ENCODE measurements at places on chromosomes 12 and 14.

- no peak for DNase-seq
Measured at GRCh38 chr12:116838365-116838764, 42.9 kb downstream of the HRK start.

GRCh38 chr12:124588751-124589267 is 21.4 kb upstream of the NCOR2 start:
- DNase-seq: no peak

DNA sequence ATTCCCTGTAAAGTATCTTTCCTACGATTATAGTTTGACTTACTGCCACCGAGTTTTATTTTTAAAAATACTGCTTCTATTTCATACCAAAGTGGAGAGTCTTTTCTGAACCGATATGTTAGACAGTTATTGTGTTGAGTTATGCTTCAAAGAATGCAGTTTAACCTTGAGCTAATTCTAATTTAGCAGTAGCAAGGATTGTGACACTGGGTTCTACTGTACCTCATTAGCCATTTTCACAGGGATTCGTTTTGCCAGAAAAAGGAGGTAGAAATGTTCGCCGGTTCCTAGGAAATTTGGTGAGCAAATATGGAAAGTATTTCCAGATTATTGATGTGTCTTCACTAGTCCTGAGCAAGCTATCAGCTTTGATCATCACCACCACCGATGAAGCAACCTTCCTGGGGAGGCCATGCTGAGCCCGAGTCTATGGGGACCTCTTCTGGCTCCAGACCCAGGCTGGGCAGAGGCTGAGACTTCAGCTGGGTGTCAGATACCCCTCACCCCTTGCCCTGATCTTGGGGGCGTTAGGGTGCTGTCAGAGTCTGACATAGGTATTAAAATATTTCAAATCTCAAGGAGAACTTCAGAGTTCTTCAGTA is 13.6 kb downstream of the GLRX5 start:
- no peak for DNase-seq

- no peak for DNase-seq
Measured at GRCh38 chr12:117294189-117294603, 67.2 kb downstream of the NOS1 start.

DNA sequence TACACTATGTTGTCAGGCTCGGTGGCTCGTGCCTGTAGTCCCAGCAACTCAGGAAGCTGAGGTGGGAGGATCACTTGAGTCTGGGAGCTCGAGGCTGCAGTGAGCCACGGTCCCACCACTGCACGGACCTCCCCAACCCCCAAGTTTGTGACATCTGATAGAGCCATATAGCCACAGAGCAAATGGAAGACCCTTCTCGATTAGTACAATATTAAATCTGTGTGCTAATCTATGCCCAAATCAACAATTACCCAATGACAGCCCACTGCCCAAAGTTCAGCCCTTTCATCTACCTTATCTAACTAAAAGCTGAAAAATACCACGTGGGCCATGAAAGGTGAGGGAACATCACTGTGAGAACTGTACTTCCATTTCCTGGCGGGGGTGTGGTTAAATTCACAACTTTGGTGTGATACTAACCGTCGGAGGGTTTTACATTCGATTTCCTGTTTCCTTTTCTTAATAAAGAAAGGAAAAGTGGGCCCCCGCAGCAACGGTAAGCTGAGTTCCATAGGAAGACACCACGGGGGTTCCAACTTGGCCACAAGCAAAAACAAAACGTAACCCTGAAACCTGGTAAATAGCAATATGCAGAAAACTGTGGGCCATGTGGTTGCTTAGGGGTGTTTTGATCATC is 31.2 kb upstream of the FOS start:
- no peak for DNase-seq

DNA sequence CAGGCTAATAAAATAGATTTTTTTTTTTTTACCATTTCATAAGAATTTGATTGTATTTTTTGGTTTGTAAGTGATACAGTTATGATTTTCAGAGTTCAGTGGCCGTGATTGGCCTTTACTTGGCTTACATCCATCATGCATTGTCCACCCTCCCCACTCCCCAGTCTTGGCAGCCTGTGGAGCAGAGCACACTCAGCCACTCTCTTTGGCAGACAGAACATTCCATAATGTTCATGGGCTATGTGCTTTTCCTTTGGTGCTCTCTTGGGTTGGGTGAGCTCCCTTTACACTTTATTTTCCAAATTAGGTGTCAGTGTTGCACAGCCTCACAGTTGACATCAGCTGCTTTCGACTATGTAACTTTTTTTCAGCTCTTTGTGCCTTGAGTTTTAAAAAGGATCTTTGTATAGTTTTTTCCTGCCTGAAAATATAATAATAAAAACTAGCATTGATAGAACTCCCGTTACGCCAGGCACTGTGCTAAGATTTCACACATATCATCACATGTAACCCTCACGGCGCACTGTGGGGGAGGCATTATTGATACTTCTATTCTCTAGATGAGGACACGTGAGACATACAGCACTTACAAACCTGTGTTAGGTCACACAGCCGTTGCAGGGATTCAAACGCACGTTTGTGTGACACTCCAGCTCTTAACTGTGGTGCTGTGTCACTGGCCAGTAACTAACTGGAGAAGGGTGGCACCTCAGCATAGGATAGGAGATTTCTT is 21.5 kb downstream of the SUDS3 start:
- no peak for DNase-seq

- no peak for DNase-seq
Measured at GRCh38 chr14:68621400-68622365, 171.2 kb downstream of the ZFP36L1 start.

DNA sequence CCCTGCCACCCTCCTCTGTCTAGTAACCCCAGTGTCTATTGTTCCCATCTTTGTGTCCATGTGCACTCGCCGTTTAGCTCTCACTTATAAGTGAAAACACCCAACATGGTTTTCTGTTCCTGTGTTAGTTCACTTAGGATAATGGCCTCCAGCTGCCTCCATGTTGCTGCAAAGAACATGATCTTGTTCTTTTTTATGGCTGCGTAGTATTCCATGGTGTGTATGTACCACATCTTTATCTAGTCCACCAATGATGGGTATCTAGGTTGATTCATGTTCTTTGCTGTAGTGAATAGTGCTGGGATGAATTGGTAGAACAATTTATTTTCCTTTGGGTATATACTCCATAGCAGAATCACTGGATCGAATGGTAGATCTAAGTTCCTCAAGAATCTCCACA is 51.0 kb upstream of the RFLNA start:
- no peak for DNase-seq

DNA sequence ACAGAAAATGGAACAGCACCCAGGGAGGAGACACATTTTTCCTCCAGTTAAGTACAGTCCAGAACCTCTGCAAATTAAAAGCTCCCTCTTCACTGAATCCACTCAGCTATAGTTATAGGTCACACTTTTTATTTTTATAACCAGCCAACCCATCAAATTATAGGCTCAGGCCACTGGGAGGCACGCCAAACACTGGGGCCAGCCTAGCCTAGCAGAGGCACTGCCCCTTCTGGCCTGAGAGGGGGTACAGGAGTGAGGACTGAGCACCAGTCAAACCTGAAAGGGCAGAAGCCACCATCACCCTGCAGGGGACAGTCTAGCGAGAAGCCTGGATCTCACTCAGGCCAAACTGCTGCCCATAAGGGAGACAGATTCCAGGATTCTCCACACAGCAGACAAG is 19.3 kb downstream of the FMNL3 start:
- no peak for DNase-seq

DNA sequence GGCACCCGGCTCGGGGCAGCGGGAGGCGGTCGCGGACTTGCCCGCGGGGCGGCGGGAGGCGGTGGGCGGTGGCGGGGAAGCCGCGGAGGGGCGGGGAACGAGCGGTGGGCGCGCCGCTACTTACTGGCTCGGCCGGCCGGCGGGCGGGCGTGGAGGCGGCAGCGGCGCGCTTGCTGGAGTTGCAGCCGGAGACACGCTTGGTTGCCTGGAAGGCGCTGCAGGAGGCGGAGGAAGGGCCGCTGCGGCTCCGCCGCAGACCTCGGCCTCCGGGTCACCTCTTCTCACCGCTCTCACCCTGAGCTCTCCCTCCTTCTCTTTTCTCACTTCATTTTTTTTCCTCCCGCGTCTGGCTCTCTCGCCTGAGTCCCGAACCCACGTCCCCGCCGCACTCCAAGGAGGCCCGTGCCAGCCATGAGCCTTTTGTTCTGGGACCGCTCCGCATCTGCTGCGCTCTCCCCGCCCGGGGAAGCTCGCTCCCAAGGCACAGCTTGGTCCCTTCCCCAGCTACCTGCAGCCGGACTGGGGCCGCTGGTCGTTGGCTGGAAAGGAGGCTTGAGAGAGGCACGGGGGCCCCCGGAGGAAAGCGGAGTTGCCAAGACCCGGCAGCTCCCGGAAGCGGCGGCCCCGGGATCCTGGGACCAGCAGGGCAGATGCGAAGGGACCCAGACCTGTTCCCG is 592 bp upstream of the KCNK10 start:
- no peak for DNase-seq

DNA sequence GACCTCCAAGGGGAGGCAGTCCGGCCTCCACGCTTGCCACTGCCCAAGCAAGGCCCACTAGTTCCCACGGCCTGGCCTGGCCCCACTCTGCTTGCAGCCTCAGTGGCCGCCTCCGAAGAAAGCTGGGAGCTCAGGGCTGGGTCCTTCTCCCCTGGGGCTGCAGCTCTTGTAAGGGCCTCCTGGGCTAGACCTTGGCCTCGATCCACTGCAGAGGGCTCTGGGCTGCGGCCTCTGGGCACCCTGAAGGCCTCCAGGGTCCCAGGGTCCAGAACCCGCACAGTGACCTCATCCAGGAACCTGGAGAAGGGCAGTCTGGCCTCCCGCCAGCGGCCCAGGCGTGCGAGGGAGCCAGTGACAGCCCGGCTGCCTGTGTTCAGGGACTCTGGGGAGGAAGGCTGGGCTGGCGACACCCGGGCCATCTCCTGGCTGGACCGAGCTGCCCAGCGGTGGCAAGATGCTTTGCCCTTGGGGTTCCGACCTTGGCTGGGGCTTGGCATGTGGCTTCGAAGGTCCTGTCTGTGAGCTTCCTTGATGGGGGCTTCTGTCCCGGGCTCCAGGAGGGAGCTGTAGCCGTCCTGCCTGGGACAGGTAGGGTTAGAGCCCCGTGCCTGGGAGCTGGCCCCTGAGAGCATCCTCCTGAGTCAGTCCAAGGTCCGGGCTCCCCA is 9.8 kb downstream of the BEGAIN start:
- no peak for DNase-seq

GRCh38 chr12:13523536-13524307 is 327.2 kb downstream of the EMP1 start:
- DNase-seq: no peak

Measured in naive thymus-derived CD4-positive, alpha-beta T cell (primary cell).